Left renal pelvis (tissue), 4 donors: ENCODE measurements at places on chromosomes 6 and 20. TPM values are rescaled to one million over a fixed set of nuclear protein-coding genes. Genes with fewer than 3 reads are reported as not detected.
A peak's percentile ranks its signal among the peaks of the same experiment; 100 is the strongest.

GRCh38 chr20:49785149-49785851, 27.3 kb upstream of the SLC9A8 start:
- DNase-seq: no peak

DNA sequence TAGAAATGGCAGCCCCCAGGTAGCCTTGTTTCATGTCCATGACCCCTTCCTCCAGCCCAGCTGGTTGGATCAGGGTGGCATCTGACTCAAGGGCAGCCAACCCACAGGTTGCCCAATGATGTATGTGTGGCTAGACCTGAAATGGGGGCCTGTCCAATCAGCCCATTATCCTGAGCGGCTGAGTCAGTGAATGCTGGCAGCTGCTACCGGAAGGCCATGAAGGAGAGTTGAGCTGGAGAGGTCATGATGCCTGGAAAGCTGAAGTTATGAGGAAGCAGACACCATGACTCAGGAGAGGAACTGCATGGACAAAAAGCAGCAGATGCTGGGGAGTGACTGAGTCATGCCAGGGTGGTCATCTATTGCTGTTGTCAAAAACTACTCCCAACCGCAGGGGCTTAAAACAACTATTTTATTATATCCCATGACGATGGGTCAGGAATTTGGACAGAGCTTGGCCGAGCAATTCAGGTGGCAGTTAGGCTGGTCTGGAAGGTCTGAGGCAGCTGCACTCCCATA, 67.3 kb downstream of the MDGA1 start:
- DNase-seq: no peak

DNA sequence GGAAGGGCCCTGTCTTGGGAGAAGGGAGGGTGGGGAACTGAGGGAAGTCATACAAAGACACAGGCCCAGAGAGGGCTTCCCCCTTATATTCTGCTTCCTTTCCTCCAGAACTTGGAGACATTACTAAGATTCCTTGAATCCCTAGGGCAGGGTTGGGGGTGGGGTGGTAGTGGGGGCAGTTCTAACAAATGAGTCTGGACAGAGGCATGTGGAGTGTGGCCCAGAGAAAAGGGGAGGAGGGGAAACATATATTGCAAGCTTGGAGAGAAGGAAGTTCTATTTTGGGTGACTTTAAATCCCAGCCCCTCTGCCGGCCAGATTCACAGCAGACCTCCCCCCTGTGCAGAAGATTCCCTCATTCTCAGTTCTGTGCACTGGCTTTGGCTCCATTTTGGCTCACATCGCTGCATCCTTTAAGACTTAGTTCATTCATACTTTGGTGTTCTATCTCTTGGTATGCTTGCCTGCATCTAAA, 43.7 kb downstream of the DAAM2 start:
- no peak for DNase-seq

- no peak for DNase-seq
Measured at GRCh38 chr6:96153775-96154174, 138.0 kb downstream of the FUT9 start.

DNA sequence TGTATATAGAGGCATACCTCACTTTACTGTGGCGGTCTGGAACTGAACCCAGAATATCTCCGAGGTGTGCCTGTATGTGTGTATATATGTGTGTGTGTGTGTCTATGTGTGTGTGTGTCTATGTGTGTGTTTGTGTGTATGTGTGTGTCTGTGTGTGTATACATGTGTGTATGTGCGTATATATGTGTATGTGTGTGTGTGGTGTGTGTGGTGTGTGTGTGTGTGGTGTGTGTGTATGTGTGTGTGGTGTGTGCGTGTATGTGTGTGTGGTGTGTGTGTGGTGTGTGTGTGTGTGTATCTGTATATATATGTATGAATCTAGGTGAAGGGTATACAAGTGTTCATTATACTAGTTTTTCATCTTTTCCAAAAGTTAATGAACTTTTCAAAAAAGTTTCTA, 4.2 kb upstream of the NPEPL1 start:
- no peak for DNase-seq

GRCh38 chr20:24366336-24367004, 103.0 kb upstream of the SYNDIG1 start:
- no peak for DNase-seq

DNA sequence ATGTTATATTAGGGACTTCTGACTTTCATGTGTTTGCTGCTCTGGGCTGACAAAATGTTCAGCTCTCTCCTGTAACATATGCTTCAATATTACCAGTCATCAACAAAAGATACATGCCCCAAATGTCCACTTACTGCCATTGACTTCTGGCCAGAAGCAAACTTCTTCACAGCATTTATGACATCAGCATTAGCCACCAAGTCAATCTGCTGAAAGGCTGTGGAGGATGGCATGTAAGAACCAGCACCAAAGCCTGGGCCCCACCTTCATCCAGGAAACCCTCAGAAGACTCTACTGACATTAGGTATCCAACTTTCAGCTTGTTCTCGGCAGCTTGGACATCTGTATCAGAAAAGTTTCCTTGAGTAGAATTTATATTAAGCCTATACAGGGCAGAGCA, 595.5 kb downstream of the COL12A1 start:
- no peak for DNase-seq

DNA sequence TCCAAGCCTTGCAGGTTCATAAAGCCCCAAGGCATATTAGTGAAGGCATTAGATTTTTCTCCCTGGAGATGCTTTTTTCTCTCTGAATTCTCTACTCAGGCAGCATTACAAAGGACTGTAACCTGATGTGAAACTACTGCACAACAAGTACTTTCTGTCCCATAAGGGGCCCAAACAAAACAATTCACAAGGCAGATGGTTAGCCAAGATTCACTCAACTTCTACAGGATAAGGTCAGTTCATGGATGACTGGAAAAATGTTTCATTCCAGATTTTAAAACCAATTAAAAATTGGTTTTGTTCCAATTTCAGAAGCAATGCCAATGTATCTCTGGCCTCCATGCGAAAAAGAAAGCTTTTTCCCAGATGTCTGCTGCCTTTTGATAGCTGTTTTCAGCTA, 181.8 kb downstream of the KHDC1L start:
- no peak for DNase-seq

GRCh38 chr6:2558098-2558680, 192.5 kb downstream of the MYLK4 start:
- no peak for DNase-seq

- DNase-seq: no peak
Measured at GRCh38 chr20:24039196-24039595, 50.6 kb upstream of the GGTLC1 start.

GRCh38 chr6:158863646-158864045, 44.5 kb upstream of the EZR start:
- no peak for DNase-seq

- no peak for DNase-seq
Measured at GRCh38 chr20:58137651-58138265, 90.7 kb downstream of the ANKRD60 start.

GRCh38 chr6:30037182-30037788, 23.8 kb upstream of the POLR1H start:
- DNase-seq: no peak

- no peak for DNase-seq
Measured at GRCh38 chr6:6239598-6240581, 80.6 kb downstream of the F13A1 start.

DNA sequence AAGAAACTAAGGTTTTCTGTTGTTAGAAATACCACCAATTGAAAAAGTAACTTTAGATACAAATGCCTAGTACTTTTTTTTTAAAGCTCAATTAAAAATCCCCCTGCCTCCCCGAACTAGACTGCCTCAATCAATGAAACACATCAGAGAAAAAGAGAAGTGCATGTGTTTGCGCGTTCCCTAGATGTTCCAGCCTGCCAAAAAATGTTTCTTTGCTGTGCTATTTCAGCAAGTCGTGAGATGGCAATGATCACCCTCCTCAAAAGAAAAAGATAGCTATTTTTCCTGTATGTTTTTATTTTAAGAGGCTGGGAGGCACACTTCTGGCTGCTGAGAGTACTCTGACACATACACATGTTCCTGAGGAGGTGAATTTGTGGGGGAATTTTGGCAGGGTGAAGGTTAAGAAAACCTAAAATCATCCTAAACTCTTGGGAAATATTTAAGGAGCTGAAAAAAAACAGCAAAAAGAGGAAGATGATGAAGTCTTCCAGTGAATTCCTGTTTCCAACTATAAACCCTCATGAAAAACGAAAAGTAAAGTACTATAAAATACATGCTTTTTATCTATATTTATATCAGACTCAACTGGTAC, 114.8 kb downstream of the HIVEP2 start:
- no peak for DNase-seq

DNA sequence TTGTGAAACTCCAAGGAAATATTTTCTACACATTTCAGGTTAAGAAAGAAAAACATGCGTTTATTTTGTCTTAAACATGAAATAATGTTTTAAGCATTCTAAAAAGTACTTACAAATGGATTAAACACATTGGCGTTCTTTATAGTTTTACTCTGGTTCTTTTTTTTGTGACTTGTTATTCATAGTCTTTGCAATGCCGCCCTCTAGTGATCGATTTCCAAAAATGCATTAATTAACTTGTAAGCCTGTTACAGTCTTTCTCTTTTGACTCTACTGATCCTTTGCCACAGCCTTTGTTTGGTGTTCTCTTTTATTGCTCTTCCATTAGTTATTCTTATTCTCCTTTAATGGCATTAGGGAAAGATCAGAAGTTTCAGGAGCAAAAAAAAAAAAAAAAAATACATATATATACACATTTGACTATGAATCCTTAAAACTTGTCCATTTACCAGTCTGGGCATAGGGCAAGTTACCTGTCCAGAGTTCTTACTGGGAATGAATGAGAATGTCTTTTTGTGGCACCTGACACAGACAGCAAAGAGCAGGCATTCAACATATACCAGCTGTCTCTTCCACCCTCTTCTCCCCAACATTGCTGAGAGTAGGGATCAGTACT, 59.9 kb downstream of the MACROD2 start:
- DNase-seq: peak; percentile 44

DNA sequence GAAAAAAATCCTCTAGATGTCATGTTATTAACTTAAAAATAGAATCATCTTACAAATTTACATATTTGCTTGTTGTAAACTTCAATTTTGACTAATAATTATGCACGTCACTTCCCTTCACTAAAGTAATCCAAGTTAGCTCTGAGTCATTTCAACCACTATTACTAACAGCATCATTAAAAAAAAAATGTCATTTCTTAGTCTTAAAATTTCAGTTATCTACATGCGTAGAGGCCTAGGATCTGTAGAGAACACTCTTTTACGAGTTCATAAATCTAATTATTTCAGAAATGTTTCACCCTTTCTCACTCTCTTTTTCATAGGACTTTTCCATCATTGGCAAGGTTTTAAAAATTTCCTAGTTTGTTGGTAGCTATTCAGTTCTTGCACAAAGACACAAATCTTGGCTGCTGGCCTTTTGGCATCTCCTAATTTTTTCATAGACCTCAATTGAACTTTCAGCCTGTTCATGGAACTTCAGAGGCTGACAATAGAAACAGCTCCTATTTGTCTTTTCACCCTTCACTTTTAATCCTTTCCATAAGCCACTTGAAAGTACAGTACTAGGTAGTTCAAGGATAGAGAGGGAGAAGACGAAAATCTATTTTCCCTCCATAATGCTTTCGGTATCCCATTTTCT, 61.5 kb downstream of the OGFRL1 start:
- no peak for DNase-seq

DNA sequence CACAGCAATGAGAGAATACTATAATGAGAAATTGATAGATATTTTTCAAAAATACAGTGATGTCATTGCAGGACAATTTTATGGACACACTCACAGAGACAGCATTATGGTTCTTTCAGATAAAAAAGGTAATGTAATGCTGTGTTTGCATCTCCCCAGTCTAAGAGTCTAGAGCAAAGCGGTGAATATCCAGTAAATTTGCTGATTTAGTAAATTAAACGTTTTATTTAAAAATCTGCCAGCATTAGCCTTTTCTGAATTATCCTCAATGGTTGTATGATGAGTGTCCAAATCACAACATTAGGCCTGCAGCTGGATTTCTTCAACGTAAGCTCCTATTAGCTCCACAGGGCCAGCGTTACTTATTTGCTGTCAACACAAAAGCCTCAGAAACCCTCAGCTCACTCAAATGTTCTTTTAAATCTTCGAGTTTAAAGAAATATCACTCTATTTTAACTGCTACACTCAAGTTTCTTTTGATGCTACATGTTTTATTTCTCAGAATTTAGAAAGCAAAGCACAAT, 16.0 kb downstream of the SMPDL3A start:
- DNase-seq: no peak

- DNase-seq: no peak
Measured at GRCh38 chr6:40958738-40959137, 80.3 kb downstream of the UNC5CL start.

- DNase-seq: no peak
Measured at GRCh38 chr20:57899554-57899953, 189.7 kb upstream of the PMEPA1 start.

GRCh38 chr6:31267651-31268368, 4.1 kb downstream of the HLA-C start:
- no peak for DNase-seq

GRCh38 chr20:20498076-20498861, 130.4 kb downstream of the INSM1 start:
- no peak for DNase-seq

- no peak for DNase-seq
Measured at GRCh38 chr6:45566882-45567281, 189.1 kb upstream of the SUPT3H start.

DNA sequence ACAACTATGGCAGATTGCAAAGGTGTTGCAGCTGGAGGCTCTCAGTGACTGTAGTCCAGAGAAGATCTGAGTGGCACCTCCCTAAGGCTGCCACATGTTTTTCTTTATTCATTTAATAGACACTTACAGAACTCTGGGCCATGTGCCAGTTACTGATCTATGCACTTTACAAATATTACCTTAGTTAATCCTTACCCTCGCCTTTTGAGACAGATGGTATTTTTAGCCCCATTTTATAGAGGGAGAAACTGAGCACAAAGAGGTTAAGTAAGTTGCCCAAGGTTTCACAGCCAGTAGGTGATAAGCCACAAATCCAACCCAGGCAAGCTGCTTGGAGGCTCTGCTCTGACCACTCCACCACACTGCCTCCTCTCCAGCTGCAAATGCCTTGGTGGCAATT, 6.5 kb upstream of the SCRT2 start:
- no peak for DNase-seq

DNA sequence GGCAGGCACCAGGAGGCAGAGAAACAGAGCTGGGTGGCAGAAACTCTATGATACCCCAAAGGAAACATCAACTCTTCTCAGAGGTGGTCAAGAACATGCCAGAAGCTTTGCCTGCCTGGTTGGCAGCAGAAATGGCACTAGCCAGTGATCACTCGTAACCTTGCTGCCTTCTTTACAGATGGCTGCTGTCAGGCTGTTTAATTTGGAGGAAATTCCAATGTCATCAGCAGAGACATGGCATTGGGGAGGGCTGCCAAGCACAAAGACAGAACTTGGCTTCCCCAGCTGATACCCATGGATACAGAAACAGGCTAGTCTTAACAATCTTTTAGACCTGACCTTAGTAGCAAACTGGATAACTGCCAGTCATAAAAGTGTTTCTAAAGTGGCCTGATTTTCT, 153.6 kb downstream of the GMPR start:
- no peak for DNase-seq

Gene PAX1
- polyA plus RNA-seq: 0.14 TPM

Gene STMND1
- 0.32 TPM for polyA plus RNA-seq

Gene BIRC7
- 0.38 TPM for polyA plus RNA-seq

Gene NKAIN4
- polyA plus RNA-seq: 24.2 TPM

Gene DDRGK1
- 59.7 TPM for polyA plus RNA-seq

Gene DDO
- 1.1 TPM for polyA plus RNA-seq

Gene RNF39
- 1.1 TPM for polyA plus RNA-seq

Gene TRIM38
- polyA plus RNA-seq: 10.7 TPM

Gene FAM162B
- polyA plus RNA-seq: 7.8 TPM

Gene SLC12A5
- polyA plus RNA-seq: 0.86 TPM

Gene MDN1
- polyA plus RNA-seq: 45.1 TPM

Gene CST4
- not detected for polyA plus RNA-seq

Gene HSPA1A
- polyA plus RNA-seq: 159 TPM

Gene NRM
- 39.3 TPM for polyA plus RNA-seq

Gene SIM1
- 24.9 TPM for polyA plus RNA-seq

Gene NOX3
- polyA plus RNA-seq: 2.2 TPM

Gene TP53TG5
- polyA plus RNA-seq: 1.8 TPM
